ENCODE measurements at places on chromosomes 2 and 18.

- no peak for DNase-seq
Measured at GRCh38 chr2:202038471-202039277, 5.0 kb downstream of the FZD7 start.

GRCh38 chr2:234290671-234291070 lies 206.2 kb downstream of the ARL4C start:
- DNase-seq: peak; percentile 61

DNA sequence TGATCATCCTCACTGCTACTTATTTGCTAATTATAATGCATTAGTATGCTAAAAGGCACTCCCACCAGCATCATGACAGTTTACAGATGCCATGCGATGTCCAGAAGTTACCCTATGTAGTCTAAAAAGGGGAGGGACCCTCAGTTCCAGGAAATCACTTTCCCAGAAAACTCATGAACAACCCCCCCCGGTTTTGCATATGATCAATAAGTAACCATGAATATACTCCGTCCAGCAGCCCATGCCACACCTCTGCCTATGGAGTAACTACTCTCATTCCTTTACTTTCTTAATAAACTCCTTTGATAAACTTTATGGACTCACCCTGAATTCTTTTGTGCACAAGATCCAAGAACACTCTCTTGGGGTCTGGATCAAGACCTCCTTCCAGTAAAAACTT lies 86.8 kb downstream of the MALT1 start:
- DNase-seq: no peak

DNA sequence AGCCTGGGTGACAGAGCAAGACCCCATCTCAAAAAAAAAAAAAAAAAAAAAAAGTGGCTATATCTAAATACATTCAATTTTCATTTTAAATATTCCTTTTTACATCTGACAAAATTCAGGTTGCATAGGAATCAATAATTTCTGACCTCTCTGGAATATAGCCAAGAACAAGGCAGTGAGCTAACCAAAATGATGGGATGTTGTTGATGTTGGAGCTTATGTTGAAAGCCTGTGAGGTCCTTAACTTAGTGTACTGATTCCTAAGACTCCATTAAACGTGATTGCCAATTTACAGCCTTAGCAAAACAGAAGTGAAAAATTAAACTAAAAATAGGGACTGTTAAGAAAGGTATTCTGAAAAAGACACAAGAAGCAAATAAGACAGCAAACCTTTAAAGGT lies 109.6 kb downstream of the MEP1B start:
- no peak for DNase-seq

GRCh38 chr18:45777393-45777792 lies 48.1 kb upstream of the SIGLEC15 start:
- DNase-seq: no peak

DNA sequence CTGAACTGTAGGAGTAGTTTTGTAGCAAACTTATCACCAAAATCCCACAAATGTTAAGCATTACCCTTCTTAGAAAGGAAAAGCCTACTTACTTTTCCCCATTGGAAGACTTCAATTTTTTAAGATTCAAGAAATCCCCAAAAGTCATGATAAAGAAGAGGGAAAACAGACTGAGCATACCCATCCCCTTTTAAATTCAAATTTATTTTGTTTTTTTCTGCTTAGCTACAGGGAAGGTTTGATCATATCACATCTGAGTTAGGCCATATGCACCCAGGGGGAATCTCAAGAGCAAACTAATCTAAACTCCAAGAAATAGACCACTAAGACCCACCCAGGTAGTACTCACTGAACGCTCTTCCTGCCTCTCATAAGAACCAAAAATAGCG lies 174.6 kb downstream of the TGIF1 start:
- DNase-seq: no peak

DNA sequence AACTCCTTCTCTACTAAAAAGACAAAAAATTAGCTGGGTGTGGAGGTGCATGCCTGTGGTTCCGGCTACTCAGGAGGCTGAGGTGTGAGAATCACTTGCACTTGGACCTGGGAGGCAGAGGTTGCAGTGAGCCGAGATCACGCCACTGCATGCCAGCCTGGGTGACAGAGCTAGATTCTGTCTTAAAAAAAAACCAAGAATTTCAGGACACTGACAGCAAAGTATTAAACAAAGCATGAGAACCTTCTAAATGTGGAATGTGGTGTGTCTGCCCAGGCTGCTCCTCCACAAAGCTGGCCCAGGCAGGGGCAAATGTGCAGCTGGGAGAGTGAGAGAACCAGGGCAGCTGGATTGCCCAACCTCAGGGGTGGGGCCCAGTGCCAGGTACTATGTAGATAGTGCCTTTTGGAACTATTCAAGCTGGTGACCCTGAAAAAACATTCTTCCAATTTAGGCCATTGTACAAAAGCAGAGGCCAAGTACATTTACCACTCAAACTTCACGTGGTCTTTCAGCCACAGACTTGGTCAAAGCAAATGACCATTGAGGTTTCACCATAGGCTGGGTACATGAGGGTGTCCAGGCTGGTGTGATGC lies 6.7 kb upstream of the UGT1A5 start:
- no peak for DNase-seq

- no peak for DNase-seq
Measured at GRCh38 chr2:73070643-73071359, 711 bp downstream of the SFXN5 start.

DNA sequence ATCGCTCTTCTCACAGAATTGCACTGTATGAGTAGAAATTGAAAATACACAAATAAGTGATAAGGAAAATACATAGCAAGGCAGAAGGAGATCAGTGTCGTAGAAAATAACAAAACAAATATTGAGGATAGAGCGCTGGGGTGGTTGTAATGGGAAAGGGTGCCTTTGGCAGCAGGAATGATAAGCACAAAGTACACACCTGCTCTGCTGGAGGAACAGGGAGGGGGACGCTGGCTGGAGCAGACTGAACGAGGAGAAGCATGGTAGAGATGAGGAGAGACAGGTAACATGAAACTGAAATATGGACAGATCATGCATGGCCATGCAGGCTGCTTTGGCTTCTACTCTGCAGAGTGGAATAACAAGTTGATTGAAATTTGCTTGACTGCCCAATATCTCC lies 181.2 kb upstream of the FSHR start:
- DNase-seq: no peak

- DNase-seq: no peak
Measured at GRCh38 chr18:63378919-63379638, 12.1 kb upstream of the KDSR start.
